NCI-H1694 (cell line): ENCODE measurements at places on chromosomes 12 and 14.

DNA sequence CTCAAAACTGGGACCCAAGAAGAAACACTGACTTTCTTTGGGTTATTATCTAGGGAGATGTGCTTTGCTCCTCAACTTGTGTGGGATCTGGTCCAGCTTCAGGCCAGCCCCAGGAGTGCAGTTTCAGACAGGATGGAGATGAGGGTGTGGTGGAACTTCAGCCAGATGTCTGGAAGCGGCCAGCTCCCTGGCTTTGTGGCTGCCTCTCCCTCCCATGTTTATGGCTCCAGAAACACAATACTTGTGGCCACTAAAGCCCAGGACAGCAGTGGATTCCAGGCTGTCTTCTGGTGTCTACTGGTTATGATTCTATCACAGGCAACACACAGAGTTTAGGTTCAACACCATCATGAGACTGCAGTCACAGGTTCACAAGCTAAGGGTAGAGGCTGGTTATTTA is 44.2 kb upstream of the EMP1 start:
- DNase-seq = no peak

DNA sequence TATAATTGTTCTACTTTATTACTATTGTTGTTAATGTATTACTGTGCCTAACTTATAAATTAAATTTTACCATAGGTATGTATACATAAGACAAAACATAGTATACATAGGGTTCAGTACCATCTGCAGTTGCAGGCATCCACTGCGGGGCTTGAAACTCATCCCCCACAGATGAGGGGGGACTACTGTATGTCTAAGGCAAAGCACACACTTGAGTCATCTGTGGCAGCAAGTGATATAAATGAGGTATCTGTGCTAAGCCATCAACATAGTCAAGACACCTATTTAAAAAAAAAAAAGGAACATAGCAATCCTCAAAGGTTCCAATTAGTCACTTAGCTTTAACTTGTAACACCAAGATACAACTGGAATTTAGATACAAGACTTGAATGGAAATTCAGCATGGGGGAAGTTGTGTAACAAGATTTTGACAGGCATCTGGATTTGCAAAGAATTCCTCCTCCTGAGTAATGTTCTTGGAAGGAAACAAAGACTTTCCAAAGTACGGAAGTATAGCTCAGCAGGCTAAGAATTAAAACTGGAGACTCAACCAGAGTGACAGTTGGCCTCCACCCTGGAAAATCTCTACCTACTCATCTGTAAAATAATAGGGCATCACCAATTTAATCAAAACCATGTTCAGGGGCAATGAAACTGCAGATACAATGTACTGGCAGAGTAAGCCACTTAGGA is 14.9 kb downstream of the DCAF5 start:
- DNase-seq = no peak

GRCh38 chr14:103070971-103071542 is 13.0 kb upstream of the LBHD2 start:
- no peak for DNase-seq

GRCh38 chr14:63276016-63276415 is 42.7 kb downstream of the GPHB5 start:
- no peak for DNase-seq
